ENCODE measurements at places on chromosomes 16 and 17. TPM values are rescaled to one million over a fixed set of nuclear protein-coding genes. Genes with fewer than 3 reads are reported as not detected.

RRAD gene
- total RNA-seq, result 10.9 TPM

TPSAB1 gene
- 20.2 TPM for total RNA-seq

PLK1 gene
- 1.8 TPM for total RNA-seq

RGS11 gene
- 8.2 TPM for total RNA-seq

MSLN gene
- total RNA-seq, result not detected

SDK2 gene
- 0.83 TPM for total RNA-seq

ABCA6 gene
- 31.0 TPM for total RNA-seq

Measured in sigmoid colon (tissue), 7 donors.